AML-193 (cell line): ENCODE measurements at places on chromosomes 2 and 18.

- no peak for DNase-seq
Measured at GRCh38 chr2:3044587-3045317, 332.9 kb downstream of the EIPR1 start.

- DNase-seq = no peak
Measured at GRCh38 chr2:40281021-40281940, 170.6 kb downstream of the SLC8A1 start.

- no peak for DNase-seq
Measured at GRCh38 chr2:112814278-112814677, 22.3 kb downstream of the IL1B start.

DNA sequence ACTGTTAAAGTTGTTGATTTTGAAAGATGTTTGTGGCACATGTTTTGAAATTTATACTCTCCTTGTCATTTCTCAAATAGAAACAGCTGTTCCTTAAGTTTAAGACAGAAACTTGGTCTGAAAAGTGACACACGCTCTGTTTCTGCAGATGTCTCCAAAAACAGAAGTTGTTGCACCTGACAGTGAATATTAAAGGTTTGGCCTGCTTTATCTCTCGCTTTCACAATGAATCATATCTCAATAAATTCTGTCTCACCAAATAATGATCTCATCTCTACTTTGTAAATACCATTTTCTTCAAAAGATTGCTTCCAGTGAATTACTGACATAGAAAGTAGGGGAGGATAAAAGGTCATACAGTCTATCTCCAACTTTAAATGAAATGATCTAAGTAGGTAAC, 294.9 kb upstream of the SYT4 start:
- DNase-seq = no peak

DNA sequence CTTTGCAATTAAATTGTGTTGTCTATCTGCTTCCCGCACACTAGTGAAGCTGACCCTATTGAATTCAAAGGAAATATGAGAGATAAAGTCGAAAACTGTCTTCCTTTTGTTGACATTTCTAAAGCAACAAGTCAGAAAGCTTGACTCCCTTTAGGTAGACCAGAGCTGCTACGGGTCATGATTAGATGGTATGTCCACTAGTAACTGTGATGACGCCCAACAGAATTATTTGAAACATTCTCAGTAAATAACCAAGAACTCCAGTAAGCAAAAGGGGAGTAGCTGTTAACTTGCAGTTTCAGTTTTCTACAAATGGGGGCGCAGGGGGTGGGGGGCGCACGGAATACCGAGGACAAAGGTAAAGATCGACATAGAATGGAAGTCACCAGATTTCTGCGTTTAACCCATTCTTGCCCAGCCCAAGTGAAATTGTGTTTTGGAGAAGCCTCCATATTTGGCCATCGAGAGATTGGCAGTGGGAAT, 56.4 kb downstream of the CRIM1 start:
- no peak for DNase-seq
